ENCODE measurements at places on chromosomes 12 and 14.
A peak's percentile ranks its signal among the peaks of the same experiment; 100 is the strongest.

DNA sequence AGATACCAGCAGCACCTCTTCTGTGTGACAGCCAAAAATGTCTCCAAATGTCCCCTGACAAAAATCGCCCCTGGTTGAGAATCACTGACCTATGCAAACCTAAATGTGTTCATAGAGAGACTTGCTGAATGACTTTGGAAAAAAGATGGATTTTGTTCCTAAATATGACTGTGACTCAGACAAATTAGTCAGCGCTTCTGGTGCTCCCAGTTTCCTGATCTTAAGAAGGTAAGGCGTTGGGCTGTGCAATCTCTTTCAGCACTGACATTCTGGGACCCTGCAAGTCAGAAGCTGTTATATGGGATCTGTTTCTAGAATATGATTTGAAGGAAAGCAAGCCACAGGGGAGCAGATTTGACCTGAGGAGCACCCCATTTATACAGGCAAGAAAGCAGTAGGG, 90.6 kb upstream of the PWP1 start:
- DNase-seq = no peak

DNA sequence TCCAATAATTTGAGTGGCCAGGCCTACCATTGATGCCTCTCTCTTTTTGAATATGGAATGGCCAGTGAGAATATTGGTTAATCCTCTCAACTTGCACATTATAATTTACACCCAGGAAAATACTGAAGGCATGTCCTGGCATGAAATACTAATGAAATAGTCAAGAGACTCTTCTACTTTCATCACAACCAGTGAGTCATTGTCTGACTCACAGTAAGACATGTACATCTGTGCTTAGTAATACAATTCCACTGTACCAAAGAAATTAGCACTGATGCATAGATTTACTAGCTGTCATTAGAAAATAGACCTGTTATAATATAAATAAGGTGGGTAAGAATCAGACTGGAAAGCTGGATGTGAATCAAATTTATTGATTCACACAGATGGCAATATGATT, 31.6 kb downstream of the KCNC2 start:
- peak; percentile 79 for DNase-seq

- peak; percentile 33 for DNase-seq
These were observed 1.3 kb downstream of the GPR65 start for GRCh38 chr14:88005978-88006851.

GRCh38 chr14:72002731-72003130, 70.5 kb downstream of the RGS6 start:
- no peak for DNase-seq

GRCh38 chr12:52691841-52692150, 11.5 kb downstream of the KRT77 start:
- DNase-seq = no peak

DNA sequence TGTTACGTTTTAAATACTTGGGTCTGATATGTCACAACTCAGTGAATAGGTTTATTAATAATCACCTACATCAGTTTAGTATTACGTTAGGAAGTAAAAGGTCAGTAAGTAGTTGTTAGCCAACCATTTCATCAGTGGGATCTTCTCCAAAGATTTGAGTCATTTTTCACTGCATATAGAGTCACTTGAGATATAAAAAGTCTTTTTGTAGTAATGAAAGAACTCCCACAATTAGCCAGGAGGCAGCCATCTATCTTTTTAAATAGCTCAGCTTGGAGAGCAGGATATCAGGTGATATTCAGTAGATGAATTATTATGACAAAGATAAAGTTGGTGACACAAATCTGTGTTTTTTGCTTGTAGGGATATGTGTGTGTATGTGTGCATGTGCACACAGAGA, 309.3 kb downstream of the PDZRN4 start:
- no peak for DNase-seq

GRCh38 chr12:103326190-103326589, 169.6 kb downstream of the C12orf42 start:
- no peak for DNase-seq

DNA sequence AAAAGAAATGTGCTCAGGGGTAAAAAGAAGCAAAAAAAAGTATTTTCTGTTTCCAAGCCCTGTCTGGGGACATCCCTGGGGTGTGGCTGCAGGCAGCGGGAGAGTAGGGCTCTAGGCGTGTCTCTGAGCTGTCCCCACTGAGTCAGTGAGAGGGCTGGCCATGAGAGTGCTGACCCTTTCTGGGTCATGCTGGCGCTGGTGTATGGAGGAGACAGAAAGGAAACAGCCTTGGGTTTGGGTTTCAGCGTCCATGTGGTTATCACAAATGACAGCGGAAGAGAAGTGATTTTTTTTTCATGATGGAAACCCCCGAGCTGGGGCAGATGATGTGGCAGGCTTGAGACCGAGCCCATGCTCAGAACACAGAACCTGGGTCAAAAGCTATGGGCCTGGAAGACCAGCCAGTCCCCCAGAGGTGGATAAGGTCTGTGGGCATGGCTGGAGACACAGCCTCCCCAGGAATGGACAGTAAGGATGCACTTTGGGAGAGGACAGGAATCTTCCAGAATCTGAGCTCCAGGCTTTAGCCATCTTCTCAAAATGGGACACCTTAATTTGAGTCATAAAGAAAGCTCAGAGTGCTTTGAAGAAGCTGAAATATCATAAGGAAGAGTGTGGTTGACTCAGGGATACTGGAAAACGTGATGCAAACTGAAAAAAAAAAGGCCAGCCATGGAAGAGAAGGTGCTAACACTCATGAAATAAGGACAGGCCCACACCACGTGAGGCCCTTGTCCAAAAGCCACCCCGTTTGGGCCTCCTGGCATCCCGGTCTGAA, 36.2 kb downstream of the SYNE3 start:
- peak; percentile 29 for DNase-seq

Data from fibroblast of skin of scalp (primary cell).